CD8-positive, alpha-beta memory T cell (primary cell): ENCODE measurements at places on chromosomes 11 and 22.

- no peak for DNase-seq
Measured at GRCh38 chr11:87767615-87768014, 407.6 kb downstream of the RAB38 start.

GRCh38 chr11:113781682-113782081 lies 2.1 kb downstream of the CLDN25 start:
- DNase-seq: no peak

- no peak for DNase-seq
Measured at GRCh38 chr22:43820651-43821305, 8.7 kb upstream of the EFCAB6 start.

GRCh38 chr11:76825726-76826396 lies 34.9 kb upstream of the ACER3 start:
- no peak for DNase-seq

DNA sequence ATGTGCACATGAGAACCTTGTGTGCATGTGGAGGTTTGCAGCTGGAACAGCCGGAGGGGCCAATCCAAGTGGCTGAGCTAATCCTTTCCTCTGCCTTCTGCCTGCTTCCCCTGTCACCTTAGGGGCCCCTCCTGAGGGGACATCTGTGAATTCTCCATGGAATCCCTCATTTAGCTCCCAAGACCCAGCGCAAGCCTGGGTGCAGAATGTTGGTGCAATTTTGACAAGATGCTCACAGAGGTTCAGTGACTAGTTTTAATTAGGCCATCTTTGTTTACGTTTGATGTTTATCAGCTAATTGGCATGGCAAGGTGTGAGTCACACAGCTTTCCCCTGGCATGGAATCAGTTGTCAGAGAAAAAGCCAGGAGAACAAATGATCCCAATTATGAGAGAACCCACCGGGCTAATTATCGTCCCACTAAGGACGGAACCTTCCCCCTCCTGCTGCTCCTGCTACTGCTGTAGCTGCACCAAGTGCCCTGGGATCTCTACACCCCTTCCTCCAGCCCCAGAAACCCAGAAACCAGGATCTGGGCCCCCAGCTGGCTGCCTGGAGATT lies 63.6 kb upstream of the PAX6 start:
- DNase-seq: no peak

GRCh38 chr11:129117595-129118350 lies 74.4 kb downstream of the ARHGAP32 start:
- peak; percentile 55 for DNase-seq

DNA sequence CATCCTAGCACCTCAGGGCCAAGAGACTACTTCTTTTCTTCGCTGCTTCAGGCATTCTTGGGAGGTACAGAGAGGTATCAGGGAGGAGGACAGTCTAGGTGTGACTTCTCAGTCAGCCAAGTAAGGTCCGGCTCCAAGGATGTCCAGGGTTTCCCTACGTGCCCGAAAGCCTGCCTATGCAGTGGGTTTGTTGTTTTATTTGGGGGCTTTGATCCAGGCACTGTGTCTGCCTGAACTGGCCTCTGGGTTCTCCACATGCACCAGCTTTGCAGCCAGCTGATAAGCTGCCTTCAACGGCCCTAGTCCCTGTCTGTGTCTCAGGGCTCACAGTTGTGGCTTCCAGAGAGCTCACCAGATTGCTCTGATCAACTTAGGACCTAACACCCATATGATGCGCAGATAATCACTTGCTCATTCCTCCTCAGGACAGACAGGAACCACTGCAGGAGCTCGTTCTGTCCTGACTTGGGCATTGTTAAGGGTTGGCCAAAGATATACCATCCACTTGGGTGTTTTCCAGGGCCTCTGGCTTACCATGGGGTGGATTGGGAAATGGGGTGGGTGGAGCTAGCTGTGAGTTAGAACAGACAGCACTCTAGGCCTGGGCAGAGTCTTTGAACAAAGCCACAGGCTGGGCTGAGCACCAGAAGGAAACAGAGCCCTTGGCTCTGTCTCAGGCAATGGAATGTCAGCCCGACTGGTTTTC lies 45.5 kb upstream of the CRYBB3 start:
- DNase-seq: no peak

DNA sequence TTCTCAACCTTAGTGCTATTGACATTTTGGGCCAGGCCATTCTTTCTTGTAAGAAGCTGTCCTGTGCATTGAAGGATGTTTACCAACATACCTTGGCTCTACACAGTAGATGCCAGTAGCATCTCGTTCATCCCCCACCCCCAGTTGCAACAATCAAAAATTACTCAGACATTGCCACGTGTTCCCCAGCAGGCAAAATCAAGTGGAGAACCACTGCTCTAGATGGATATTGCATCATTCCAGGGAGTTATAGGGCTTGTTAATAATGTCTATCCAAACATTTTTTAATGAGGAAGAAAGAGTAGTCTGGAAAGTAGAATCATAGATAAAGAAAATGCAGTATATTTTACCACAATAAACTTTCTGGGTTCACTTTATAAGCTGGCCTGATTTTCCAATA lies 64.1 kb downstream of the PRMT3 start:
- no peak for DNase-seq

GRCh38 chr22:20298803-20299745 lies 20.8 kb downstream of the DGCR6L start:
- peak; percentile 85 for DNase-seq

DNA sequence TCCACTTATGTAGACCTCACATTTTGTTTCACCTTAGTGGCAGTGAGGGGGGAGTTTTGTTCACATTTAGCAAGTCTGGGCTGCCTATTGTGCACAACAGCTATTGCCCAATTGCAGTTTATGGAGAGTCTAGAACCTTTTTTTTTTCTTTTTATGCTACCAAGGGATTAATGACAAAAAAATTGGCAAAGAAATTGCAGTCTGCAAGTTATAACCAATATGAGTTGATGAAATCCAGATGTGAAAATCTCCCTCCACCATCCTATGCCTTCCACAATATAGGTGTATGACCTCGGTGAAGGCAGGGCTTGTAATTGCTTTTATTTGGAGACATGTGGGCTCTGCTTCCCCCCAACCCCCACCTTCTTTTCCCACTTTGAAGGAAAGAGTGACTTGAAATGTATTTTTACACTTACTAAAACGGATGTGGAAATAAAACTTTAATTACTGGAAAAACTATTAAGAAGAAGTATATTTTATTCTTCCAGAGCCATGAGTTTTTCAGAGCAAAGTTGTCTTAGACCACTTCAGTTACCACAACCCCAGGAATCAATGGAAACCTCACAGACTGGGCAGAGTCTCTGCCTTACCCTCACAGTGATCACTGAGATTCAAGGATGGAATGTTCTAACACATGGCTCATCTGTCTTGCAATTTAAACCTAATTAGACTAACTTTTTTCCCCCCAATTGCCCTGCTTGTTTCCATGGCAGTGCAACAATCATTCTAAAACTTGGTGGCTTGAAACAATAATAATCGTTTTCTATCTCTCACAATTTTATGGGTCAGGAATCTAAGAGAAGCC lies 120.8 kb upstream of the SLC5A12 start:
- no peak for DNase-seq

DNA sequence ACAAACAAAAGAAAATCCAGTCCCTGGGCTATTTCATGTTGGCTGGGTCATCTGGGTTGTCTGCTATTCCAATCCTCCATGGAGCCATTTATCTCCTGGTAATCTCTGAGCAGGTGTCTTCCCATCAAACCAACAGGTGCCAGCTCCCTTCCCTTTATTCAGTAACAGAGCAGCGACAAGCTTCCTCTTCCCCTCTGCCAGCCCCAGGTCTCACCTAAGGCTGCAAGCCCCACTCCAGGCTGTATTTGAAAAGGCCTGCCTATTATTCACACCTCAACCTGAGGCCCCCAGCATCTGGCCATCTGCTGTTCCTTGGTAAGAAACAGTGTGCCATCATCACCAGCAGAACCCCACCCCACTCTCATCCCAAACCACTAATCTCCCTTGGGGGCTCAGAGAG lies 436.2 kb downstream of the BUD13 start:
- DNase-seq: no peak
